COR-L47 (cell line): ENCODE measurements at places on chromosomes 13 and 19.

- DNase-seq = no peak
These were observed 155.5 kb downstream of the TBC1D4 start for GRCh38 chr13:75326173-75327134.

DNA sequence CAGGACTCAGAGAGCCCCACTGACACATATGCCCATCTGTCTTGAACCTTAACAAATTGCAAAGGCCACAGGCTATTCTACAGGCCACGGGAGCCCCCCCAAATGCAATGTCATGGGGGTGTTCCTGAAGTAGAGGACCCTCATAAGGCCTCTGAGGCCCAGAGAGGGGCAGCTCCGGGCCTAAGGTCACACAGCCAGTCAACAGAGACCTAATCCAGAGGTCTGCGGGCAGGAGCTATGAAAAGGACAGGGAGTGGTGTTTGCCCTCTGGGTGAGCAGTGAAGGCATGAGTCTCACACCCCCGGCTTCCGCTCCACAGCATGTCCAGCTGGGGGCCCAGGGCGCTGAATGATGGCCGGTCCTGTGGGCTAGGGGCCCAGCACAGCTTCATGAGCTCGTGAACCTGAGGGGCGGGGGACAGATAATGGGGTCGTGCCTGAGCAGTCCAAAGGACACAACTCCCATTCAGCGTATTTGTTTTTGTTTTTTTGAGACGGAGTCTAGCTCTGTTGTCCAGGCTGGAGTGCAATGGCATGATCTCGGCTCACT lies 5.3 kb upstream of the INSL3 start:
- no peak for DNase-seq

- DNase-seq = no peak
These were observed 59.7 kb downstream of the SIPA1L3 start for GRCh38 chr19:37966662-37967231.

- no peak for DNase-seq
These were observed 14.7 kb downstream of the DGKH start for GRCh38 chr13:42063105-42063504.

GRCh38 chr13:38045278-38046048 lies 175.9 kb upstream of the TRPC4 start:
- peak; percentile 57 for DNase-seq

DNA sequence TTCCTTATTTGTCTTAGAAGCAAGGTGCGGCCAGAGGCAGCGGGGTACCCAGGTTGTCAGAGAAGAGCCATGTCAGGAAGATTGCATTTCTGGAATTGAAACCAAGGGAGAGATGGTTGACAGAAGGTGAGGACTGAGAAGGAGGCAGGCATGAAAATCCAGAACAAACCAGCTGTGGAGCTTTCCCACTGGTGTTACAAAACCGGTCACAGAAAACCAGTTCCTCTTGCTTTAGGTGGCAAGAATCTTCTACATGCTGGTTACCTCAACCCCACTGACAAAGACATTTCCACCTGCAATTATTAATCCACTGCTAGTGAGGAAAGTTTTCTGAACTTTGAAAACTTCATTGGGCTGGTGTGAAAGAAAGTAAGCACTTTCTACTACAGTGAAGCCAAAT lies 64.0 kb upstream of the MED4 start:
- no peak for DNase-seq

GRCh38 chr19:51692468-51692867 lies 662 bp upstream of the SPACA6 start:
- DNase-seq = no peak

DNA sequence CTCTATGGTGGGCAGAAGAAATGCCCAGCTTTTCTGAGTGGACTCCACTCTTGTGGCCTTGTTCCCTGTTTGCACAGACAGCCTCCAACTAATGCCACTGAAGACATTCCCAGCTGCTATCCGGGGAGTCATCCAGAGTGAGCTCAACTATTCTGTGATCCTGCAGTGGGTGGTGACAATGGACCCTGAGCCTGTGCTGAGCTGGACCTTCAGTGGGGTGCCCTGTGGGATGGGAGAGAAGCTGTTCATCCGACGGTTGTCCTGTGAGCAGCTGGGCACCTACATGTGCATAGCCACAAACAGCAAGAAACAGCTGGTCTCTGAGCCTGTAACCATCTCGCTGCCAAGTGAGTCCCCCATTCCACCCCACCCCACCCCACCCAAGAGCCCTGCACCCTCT lies 10.3 kb downstream of the IGSF23 start:
- no peak for DNase-seq

DNA sequence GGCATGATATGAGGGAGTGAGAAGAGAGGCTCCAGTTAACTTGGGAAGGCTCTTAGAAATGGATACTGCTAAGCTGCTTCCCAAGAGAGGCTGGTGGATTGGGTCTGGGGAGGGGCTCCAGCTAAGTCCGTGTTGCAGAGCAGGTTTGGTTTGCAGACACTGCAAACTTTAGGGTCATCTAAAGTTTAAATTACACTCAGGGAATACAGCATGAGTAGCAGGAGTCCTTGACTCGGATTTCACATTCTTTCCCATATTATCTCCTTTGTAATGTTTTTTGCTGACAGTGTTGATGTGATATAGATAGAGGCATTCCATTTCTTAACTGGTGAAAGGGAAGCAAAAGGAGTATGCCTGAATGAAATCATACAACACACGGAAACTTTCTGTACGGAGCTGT lies 31.9 kb downstream of the SGCG start:
- no peak for DNase-seq

DNA sequence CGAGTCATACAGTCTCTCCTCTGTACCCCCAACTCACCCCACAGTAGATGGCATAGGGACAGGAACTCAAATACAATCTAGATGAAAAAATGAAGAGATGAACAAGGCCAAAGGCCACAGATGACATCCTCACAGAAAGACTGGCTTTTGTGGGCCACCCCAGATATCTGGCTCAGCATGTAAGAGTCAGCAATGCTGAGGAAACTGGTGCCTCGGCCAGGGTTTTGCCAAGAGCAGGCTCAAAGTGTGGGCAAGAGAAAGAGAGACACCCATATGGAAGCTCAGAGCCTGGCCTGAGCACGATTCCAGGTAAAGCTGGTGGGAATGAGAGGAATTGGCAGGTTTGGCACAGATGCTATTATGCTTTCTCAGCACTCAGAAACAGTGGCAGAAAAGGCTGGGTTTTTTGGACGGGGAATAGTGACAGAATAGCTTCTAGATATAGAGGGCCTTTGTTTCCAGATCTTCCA lies 460.6 kb downstream of the FOXO1 start:
- DNase-seq = no peak

- no peak for DNase-seq
These were observed 354.9 kb downstream of the FOXO1 start for GRCh38 chr13:40311356-40312101.

- DNase-seq = no peak
These were observed 170.4 kb upstream of the UBL3 start for GRCh38 chr13:30020726-30021312.

DNA sequence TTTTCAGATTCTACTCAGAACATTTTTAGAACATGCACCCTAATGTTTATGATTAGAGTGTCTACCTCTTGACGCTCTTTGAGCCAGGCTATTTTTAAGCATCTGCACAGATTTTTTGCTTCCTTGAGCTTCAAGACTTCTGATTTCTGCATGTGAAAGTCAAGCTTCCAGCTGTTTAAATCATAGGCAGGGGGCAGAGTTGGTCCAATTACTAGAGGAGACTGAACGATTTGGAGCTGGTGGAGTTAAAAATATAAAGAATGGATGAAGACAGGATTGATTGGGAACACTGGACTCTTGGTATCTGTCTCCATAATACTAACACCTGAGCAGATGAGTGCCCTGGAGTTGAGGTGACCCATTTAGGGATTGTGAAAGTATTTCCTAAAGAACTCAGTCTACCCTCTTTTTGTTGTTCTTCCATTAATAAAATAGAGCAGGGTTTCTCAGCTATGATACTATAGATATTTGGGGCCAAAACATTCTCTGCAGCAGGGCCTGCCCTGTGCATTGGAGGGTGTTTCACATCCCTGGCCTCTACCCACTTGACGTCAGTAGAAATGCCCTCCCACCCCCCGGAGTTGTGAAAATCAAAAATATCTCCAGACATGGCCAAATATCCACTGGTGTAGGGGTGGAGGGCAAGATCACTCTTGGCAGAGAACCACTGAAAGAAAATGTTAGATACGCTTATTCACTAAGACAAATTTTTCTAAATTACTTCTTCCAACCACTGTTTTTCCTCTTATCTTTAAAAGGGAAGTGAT lies 160.1 kb downstream of the COG6 start:
- no peak for DNase-seq

DNA sequence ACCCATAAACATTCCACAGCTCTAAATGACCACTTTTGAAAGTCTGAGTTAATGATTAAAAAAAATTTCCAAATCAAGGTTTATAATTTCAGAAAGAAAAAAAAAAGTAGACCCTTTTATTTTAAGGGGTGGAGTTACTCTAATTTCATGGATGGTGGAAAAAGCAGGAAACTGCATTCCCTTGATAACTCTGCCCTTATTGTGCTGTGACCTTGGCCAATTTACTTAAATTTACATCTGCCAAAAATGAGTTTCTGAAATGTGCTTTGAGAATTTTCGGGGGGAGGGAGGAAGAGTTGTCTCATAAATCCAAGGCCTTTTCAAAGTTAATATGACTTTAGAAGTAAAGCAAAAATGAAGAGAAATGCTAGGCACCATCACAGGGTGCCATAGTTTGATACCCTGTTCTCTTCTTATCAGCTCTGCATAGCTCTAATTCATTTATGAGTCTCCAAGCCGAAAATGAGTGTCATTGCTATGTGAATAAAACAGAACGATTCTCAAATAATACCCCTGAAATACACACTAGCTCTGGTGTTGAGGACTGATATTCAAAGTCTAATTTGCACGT lies 367.0 kb downstream of the DACH1 start:
- DNase-seq = no peak

GRCh38 chr19:32416749-32417456 lies 11.3 kb downstream of the DPY19L3 start:
- DNase-seq = no peak

- DNase-seq = no peak
These were observed 8.2 kb downstream of the MTIF3 start for GRCh38 chr13:27442071-27442647.

- peak; percentile 99 for DNase-seq
These were observed at the start of gene CIRBP for GRCh38 chr19:1269065-1269477. Gene CIRBP (plus strand): TSS chr19:1269332. CDS start chr19:1270934, 1,602 bp downstream.

DNA sequence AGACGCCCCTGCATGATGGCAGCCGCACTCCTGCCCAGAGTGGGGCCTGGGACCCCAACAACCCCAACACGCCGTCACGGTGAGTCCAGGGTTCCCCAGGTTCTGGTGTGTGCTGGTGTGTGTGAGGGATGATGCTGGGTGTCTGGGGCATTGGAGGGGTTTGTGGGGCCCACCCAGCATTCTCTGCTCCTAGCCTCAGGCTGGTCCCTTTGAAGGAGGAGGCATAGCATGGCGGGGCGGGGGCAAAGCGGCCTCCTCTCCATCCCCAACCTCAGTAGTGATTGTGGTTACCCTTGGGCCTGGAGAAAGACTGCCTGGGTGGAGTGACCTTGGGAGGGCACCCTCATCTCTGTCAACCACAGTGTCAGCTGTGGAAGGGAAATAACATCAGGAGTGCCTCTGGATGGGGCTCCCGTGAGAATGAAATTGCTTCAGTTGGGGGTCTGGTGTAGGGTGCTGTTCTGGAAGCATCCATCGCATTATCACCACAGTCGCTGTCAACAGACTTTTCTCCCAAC lies 7.1 kb upstream of the TIMM50 start:
- no peak for DNase-seq

GRCh38 chr13:94256721-94257120 lies 222.8 kb downstream of the DCT start:
- no peak for DNase-seq

DNA sequence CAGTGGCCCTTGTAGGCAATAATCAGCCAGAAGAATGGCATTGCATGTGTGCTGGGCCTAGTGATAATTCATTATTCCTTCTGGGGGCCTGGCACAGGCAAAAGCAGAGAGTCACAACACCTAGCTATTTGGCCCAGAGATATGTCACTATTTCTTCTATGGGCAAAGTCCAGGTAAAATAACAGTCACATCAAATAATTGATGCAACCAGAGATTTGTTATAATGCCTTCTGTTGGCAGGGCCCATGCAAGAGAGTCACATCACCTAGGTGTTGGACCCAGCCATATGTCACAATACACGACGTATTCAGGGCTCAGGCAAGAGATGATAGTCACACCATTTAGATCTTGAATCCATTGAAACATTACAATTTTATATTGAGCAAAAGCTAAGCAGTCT lies 66.1 kb downstream of the ZNF726 start:
- no peak for DNase-seq

DNA sequence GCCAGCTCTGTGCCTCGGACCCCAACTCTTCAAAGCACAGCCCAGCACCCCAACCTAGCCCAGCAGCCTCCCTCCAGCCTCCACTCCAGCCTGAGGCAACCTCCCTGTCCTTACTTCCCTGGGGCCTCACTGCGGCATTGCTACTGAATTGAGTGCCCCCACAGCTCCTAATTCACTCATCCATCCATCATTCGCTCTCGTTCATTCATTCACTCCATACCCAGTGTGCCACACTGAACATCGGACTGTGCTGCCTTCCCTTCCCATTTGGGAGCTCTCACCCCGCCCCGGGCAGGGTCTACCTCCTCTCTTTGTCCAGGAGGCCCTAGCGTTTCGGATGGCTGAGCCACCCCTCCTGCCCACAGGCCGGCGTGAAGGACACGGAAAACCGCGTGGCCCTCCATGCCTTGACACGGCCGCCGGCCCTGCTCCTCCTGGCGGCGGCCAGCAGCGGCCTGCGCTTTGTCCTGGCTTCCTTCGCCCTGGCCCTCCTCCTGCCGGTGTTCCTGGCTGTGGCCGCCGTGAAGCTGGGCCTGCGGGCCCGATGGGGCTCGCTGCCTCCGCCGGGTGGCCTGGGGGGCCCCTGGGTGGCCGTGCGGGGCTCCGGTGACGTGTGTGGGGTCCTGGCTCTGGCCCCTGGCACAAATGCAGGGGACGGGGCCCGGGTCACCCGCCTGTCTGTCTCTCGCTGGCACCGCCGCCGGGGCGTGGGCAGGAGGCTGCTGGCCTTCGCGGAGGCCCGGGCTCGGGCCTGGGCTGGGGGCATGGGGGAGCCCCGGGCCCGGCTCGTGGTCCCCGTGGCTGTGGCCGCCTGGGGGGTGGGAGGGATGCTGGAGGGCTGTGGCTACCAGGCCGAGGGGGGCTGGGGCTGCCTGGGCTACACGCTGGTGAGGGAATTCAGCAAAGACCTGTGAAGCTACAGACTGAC lies 1.3 kb downstream of the NAT14 start:
- no peak for DNase-seq

DNA sequence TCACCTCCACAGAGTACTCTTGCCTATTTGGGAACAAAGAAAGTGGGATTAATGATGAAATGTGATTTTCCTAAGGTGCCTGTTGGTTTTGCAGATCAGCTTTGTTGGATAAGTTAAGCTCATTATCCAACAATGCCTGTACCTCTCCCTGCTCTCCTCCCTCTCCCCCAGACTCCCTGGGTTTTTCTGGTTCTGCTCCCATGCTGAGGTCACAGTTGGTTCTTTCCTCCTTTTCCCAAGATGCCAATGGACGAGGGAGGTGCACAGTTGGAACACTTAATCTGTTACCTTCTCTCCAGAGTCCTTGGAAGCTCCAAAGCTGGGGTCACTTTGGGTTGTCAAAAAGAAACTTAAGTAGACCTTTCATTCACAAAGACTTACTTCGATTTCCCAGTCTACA lies 1.6 kb downstream of the OXGR1 start:
- DNase-seq = no peak
